Endothelial cell of umbilical vein (primary cell): ENCODE measurements at places on chromosomes 5 and 9. TPM values are rescaled to one million over a fixed set of nuclear protein-coding genes. Genes with fewer than 3 reads are reported as not detected.

The PCDHGC5 gene
- 0.60 and 1.2 TPM in 2 replicates for total RNA-seq

The TXNDC15 gene
- total RNA-seq, result 49.7 and 68.6 TPM in 2 replicates

DNA sequence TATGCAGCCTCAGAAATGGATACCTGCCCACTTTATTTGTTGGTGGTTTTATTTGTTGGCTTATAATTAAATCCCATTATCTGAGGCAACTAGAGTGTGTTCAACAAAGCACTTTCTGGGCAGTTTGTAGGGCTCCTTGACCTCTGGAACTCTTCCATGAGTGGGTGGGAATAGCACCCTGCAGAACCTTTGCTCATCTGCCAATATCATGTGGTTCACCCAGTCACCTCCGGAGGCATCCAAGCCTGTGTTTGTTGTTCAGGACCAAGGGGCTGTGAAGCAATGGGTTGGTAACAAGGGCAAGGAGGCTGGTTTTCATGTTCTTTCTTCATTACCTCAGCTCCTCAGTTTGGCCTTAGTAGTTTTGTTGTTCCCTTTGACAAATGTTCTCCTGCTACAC is 314.0 kb downstream of the NDUFS4 start:
- H3K27ac ChIP-seq, result no peak overlapping the region
- no peak for DNase-seq
- no peaks in the 10 kb centered on the region for H3K36me3 ChIP-seq

DNA sequence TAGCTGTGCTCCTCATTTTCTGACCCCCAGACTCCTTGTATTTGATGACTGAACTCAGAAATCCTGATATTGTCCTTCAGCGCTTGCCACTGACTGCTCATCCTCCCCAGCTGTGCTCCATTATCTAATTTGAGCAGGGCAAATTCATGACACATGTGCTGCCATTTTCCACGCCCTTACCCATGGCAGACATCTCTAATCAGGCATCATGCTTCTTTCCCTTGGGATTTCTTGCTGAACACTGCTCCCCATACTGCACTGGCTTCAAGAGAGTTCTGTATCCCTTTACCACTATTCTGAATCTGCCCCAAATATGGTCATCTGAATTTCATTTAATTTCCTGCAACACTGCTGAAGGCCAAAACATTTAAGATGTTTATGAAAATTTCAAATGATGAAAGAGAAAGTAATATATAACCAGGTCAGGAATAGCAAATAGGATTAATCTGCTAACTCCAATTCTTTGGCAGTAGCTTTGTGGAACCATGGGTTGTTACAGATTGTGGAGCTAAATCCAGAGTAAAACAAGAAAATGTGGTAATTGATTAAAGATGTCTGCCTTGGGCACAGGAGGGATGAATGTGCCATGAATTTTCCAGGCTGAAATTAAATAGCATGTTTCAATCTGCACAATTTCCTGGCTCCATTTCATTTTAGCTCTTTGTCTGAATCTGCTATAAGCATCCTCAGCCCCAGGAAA is 93.6 kb downstream of the CYFIP2 start:
- no peak overlapping the region for H3K27ac ChIP-seq
- H3K36me3 ChIP-seq, result no peaks in the 10 kb centered on the region
- H3K4me1 ChIP-seq, result peaks cover 8% of the 10 kb centered on the region
- no peak overlapping the region for H3K4me3 ChIP-seq

DNA sequence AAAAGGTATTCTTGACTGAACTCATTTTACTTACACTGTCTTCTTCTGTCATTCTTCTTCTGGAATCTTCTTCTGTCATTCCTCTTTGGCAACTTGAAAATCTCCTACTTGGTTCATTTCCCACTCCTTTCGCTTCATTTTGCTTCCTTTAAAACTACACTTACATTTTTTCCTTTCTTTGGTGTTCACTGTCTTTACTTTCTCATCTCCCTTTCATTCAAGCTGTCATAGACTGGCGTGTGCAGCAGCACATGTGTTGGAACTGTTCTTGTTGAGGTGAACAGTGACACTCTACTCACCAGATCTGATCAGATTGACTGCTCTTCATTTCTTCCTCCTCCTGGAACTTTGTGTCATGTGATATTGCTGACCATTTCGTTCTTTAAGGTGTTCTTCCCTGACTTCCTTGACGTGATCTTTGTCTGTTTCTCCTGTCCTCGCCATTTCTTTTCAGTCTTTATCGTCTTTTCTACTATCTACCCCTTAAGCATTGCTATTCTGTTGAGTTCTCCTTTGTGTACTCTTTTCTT is 6.4 kb downstream of the DNAJC25 start:
- no peak overlapping the region for H3K4me3 ChIP-seq
- H3K27ac ChIP-seq, result no peak overlapping the region
- no peak for DNase-seq
- H3K4me1 ChIP-seq, result peaks cover 15% of the 10 kb centered on the region
- H3K36me3 ChIP-seq, result no peaks in the 10 kb centered on the region
- H3K27me3 ChIP-seq, result no peaks in the 10 kb centered on the region

GRCh38 chr5:14415024-14415697 is 166.4 kb upstream of the OTULINL start:
- H3K27ac ChIP-seq, result no peak overlapping the region
- DNase-seq, result no peak
- H3K4me1 ChIP-seq, result no peaks in the 10 kb centered on the region
